ENCODE measurements at places on chromosomes 11 and 22.

DNA sequence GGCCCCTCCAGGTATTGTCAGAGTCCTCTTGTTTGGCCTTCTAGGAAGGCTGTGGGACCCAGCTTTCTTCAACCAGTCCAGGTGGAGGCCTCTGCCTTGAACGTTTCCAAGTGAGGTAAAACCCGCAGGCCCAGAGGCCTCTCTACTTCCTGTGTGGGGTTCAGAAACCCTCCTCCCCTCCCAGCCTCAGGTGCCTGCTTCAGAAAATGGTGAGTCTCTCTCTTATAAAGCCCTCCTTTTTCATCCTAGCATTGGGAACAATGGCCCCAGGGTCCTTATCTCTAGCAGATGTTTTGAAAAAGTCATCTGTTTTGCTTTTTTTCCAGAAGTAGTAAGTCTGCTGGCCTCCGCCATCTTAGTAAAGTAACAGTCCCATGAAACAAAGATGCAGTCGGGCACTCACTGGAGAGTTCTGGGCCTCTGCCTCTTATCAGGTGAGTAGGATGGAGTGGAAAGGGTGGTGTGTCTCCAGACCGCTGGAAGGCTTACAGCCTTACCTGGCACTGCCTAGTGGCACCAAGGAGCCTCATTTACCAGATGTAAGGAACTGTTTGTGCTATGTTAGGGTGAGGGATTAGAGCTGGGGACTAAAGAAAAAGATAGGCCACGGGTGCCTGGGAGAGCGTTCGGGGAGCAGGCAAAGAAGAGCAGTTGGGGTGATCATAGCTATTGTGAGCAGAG is at the start of gene CD3E:
TSS of gene CD3E (plus strand) at position 163 of the 681 bp plus-strand sequence. CDS start at position 386, 223 bp downstream.
- DNase-seq: no peak

DNA sequence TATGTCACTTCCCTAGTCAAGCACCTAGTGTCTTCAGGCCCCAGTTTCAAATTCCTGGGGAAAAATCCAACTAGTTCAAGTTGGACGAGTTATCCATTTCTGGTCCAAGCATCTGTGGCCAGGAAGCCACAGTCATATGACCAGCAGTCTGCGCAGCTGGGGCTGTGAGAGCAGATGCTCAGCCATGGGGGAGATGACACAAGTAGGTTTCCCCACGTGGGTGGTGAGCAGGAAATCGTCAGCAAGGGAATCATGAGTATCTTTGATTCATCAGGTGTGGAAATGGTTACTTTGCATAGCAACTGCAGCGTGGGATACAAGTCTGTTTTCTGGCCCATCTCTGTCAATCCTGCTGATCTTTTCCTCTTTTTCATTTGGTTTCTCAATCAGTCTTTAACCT is 185.3 kb downstream of the C11orf91 start:
- peak; percentile 18 for DNase-seq

GRCh38 chr22:36756031-36756430 is 19.9 kb downstream of the IFT27 start:
- DNase-seq: no peak

- DNase-seq: no peak
These were observed 41.8 kb downstream of the GDPD4 start for GRCh38 chr11:77259641-77260040.

- no peak for DNase-seq
These were observed 20.1 kb downstream of the SERPIND1 start for GRCh38 chr22:20793748-20794649.

DNA sequence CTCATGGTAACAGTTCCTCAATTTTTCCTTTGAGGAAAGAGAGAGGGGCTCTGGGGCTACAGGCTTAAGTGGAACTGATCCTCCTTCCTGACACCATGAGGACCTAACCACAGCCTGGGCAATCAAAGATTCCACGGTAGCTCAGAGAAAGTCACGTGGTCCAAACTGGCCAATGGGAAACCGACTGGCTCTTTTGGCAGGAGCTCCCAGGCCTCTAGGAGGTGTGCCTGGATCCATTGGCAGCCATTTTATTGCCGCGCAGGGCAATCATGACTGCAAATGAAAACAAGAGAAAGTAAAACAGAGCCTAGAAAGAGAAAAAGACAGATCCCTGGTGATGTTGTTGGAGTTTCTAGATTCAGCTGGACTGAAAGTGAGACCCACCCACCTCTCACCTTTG is 27.3 kb upstream of the ASPHD2 start:
- no peak for DNase-seq

DNA sequence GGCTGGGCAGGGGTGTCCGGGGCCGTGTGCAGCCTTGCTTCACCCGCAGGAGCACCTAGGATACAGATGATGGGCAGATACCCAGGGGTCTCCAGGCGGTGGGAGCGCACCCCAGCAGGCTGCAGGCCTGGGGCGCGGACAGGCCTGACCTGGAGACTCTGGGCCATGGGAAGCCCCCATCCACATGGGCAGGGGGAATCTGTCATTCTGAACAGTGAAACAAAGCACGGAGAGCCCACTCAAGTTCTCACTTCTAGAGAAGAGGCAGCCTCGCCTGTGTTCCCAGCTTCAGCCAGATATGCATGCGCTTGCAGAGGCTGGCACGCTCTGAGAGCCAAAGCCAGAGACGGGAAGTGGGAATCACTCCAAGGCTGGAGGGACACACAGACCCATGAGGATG is 333.1 kb downstream of the BRD1 start:
- DNase-seq: no peak

- DNase-seq: no peak
These were observed 69.1 kb upstream of the PARVG start for GRCh38 chr22:44111562-44112155.

DNA sequence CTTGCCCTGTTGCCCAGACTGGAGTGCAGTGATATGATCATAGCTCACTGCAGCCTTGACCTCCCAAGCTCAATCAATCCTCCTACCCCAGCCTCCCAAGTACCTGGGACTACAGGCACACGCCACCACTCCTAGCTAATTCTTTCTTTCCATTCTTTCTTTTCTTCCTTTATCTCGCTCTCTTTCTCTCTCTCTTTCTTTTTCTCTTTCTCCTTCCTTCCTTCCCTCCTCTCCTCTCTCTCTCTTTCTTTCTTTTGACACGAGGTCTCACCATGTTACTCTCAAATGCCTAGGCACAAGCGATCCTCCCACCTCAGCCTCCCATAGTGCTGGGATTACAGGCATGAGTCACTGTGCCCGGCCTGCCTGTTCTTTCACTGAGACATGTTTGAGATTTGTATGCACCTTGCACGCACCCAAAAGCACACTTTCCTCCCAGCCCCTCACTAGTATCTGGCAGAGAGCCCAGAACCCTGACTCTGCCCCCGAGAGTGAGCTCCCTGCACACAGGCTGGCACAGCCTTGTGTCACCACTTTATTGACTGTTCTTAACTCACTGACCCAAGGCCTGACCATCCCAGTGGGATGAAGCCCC is 56.8 kb downstream of the CD6 start:
- peak; percentile 26 for DNase-seq

DNA sequence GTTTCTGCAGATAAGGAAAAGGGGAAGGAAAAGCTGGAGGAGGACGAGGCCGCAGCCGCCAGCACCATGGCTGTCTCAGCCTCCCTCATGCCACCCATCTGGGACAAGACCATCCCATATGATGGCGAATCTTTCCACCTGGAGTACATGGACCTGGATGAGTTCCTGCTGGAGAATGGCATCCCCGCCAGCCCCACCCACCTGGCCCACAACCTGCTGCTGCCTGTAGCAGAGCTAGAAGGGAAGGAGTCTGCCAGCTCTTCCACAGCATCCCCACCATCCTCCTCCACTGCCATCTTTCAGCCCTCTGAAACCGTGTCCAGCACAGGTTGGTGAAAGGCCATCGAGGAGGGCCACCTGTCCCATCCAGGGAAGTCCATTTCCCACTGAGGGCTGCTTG is 5.6 kb downstream of the TEF start:
- no peak for DNase-seq

- no peak for DNase-seq
These were observed 18.4 kb downstream of the ZMAT5 start for GRCh38 chr22:29748248-29748893.

- DNase-seq: no peak
These were observed 58.4 kb downstream of the SGSM3 start for GRCh38 chr22:40428796-40429195.
